Type B pancreatic cell (in vitro differentiated cells): ENCODE measurements at places on chromosomes 7 and 10.

DNA sequence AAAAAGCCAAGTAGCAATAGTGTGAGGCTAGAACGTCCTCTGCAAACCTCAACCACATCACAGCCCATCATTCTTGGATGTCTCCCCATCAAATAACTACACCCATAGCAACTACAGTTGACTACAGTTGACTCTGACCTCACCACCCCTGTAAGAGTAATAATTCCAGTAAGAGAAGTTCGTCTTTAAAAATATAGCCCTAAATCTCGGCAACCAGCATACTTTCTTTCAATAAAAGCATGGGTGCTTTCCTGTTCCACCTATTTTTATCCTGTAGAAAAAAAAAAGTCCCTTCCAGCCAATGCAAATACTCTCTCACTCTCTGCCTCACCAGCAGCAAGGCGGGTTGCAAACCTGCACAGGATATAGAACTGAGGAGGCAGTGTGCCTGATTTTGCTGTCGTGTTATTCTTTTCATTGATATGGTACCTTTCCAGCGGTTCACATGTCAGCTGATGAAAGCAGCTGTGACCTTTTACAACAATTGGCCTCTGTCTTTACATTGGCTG, 187.5 kb upstream of the NFE2L3 start:
- DNase-seq: no peak

DNA sequence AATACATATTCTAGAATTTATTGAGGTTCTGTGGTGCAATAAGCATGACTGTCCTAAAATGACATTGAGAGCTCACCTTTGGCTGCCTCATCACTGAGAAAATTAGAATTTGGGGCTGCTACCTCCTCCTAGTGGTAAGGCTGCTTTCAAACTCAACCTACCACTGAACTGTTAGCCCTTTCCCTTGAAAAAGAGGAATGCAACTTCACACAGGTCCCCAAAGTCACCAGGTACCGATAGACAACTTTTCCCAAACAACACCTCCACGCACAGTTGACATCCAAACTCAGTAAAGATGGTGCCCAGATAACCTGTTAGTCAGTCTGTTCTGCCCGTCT, 75.9 kb upstream of the SCIN start:
- DNase-seq: no peak

GRCh38 chr7:42082144-42082543, 154.9 kb downstream of the GLI3 start:
- no peak for DNase-seq

DNA sequence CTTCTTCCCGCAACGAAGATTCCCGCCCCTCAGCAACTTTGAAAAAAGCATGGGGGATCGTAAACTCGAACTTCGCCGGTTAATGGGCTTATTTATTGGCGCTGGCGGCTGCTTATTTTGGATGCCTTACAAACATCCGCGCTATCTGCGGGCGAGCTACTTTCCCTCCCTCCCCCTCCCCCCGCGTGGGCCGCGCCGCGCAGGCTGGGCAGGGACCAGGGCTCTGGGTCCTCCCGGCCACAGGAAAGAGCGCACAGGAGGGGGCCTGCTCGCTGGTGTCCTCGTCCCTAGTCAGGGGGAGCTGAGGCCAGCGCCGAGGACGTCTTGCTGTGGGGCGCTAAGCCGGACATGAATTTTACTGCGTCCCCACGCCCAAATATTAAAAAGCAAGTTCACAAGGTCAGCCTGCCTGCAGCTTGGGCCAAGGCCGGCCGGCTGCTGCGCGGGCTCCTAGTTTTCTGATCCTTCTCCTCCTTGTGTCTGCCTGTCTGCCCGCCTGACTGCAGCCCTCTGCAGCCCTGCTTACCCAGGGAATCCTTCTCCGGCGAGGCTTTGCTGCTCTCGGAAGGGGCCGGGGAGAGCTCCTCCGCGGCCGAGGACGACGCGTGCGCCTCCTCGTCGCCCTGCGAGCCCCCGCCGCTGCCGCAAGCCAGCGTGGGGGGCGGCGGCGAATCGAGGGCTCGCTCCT, 1.2 kb downstream of the HOXA10 start:
- DNase-seq: no peak

- DNase-seq: no peak
Measured at GRCh38 chr7:101630591-101630990, 1.5 kb upstream of the MYL10 start.

- DNase-seq: no peak
Measured at GRCh38 chr7:94962661-94963060, 55.3 kb downstream of the PPP1R9A start.

DNA sequence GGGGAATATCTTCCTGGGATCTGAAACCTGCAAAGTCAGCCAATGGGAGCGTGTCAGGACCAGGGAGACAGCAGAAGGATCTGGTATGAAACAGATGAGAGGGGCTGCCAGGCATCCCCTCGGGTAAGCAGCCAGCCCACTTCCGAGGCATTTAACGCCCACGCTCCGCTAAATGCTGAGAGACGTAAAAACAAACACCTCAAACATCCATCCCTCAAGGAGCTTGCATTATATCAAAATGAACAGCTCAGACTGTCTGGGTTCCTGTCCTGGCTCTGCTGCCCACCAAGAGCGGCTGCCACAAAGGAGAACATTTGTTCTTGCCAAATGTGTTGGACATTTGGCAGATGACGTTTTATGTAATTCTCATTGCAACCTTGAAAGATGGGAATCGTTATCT, 7.0 kb upstream of the SERPINE1 start:
- no peak for DNase-seq

- DNase-seq: no peak
Measured at GRCh38 chr10:23331567-23332301, 12.9 kb downstream of the C10orf67 start.

DNA sequence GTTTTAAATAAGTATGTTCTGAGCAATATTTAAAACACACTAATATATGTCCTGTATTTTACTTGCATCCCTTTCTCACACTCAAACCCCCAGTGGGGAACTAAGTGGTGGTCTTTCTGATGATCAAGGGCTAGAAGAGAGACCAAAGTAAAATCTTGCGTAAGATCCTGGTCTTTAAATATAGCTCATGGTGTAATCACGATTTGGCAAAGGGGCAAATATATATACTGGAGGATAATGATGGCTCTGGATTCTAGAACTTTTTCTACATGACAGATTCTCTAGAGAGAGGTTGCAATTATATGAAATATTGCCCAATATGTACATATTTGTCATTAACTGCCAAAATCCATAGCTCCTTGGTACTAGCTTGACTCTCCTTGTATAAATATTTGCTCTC, 438.3 kb downstream of the NXPH1 start:
- no peak for DNase-seq

DNA sequence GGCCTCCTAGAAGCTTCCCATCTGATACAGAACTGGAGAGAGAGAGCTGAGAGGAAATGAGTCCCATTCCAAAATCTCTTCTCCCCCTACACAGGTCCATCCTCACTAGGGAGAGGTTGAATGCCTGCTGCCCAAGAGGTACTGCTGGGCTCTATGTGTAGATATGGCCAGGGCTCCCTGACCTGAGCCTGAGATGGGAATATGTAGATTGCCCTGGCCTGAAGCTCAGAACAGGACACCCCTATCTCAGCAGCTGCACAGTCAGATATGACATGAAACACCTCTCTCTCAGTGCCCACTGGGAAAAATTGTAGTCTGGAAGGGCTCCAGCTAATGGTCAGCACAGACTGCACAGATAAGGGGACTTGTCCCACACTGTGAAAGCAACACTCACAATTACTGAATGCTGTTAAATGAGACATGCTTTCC, 3.1 kb upstream of the IFIT1B start:
- no peak for DNase-seq

DNA sequence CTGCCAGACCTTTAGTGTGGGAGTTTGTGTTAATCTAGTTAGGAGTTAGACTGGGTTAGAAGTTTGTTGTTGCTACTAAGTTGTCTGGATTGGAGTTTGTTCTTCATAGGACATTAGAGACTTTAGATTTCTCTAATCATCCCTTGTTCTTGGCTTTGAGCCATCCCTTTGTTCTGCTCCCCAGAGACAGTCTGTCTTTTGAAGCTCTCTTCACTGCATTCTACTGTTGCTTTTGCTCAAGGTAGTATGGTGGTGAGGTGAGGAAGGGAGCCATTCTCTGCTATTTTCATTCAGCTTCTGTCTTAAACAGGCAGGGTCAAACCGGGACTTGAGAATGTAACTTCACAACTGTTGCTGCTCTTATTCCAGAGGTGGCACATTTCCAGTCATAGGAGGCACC, 10.4 kb upstream of the TARP start:
- no peak for DNase-seq

DNA sequence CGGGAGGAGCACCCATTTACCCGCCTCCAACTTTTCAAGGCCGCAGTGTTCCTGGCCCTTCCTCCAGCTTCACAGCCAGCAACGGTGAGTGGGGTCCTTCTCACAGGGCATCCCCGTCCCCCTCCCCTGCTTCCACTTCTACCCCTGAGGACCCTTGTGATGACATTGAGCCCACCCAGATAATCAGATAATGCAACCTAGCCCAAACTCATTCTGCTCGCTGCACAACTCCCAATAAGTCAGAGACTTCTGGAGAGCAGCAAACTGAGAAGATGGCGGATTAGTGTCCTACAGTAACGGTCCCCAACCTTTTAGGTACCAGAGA, 74.5 kb downstream of the OAT start:
- no peak for DNase-seq

GRCh38 chr7:150737265-150738055, at the start of gene GIMAP5:
Gene GIMAP5, plus strand, starts transcription at chr7:150737418. Its CDS starts 3,467 bp downstream, at chr7:150740885.
- no peak for DNase-seq

- DNase-seq: no peak
Measured at GRCh38 chr7:128003787-128004186, 27.4 kb downstream of the LRRC4 start.

DNA sequence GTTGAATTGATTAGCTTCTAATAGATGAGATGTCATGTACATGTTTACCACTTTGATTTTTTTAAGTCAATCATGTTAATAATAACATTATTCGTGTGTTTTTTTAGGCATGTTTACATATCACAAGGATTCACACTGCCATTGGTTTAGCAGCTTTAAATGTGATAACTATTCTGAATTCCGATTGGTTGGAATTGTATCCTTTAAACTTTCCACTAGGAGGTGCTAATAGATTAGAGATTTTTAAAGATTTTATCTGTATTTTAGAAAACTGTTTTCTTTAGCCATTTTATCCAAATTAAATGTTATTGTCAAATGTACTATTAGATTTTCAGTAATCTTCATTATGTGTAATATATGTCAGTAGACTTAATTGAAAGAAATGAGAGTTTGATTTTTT, 83.2 kb downstream of the HECTD2 start:
- no peak for DNase-seq

GRCh38 chr10:74117738-74118137, 32.9 kb downstream of the AP3M1 start:
- DNase-seq: no peak

DNA sequence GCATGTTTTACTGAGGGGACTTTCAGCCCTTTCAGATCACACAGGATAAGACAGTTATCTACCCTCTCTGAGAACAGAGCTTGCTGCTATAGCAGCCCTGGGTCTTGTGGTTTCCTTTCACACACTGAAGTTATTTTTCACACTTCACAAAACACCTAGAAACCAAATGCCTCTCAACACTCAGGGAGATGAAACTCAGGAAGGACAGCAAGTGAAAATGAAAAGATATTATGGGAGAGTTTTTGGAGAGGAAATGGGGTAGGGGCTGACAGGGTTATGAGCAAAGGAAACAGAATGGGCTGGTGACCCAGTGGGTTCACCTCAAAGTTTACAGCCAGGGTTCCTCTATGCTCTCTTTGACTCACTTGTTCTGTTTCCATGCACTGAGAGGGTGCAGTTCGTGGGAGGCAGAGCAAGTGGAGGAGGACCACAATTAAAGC, 17.0 kb upstream of the GIMAP2 start:
- no peak for DNase-seq

GRCh38 chr7:120989257-120990220, 1.0 kb downstream of the CPED1 start:
- no peak for DNase-seq

- no peak for DNase-seq
Measured at GRCh38 chr7:30526163-30526562, 21.5 kb upstream of the GGCT start.

DNA sequence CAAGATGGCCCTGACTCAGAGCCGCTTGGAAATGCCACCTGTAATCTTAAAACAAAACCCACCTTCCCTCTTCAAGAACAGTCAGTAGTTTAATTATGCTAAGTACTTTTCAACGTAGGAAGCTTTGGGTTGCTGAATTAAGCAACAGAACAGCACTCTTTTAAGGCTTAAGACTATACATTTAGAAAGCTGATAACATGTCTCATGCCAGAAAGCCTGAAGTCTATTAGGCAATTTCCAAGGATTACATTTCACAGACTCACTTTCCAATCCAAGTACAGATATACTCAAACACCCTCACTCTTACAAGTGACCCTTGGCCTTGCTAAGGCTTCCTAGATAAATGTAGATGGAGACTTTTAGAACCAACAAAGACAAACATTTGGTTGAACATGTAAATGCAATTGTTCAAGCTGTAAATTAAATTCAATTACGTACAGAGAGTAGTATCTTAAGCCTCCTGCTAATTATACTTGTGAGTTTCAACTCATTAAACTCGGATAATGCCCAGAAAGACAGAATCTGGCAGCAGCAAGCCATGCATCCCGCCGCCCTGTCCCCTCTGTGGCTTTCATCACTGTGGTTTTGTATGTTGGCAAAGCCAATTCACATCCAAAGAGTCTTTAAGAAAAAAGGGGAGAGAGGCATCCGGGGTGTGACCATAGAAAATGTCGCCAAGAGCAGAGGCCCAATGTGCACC, 283.1 kb upstream of the NRP1 start:
- DNase-seq: no peak

DNA sequence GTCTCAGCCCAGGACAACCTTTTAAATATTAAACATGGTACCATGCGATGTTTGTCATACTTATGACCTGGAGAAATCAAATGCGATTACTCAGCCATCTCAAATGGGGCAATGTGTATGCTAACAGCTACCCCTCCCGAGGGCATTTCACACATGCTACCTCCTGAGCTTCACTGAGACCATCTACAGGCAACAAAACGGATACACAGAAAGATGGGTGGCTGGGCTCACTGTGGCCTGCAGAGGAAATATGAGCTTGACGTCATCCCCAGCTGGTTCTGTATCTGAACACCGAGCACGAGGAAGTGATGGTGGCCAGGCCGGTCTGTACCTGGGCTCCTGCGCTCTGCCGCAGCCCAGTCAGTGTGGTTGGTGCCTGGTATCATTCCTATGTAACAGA, 374.3 kb downstream of the RPS24 start:
- DNase-seq: no peak

GRCh38 chr7:4725014-4725849, 43.1 kb downstream of the FOXK1 start:
- DNase-seq: no peak

- no peak for DNase-seq
Measured at GRCh38 chr7:109844362-109844761, 1246.6 kb upstream of the LRRN3 start.

DNA sequence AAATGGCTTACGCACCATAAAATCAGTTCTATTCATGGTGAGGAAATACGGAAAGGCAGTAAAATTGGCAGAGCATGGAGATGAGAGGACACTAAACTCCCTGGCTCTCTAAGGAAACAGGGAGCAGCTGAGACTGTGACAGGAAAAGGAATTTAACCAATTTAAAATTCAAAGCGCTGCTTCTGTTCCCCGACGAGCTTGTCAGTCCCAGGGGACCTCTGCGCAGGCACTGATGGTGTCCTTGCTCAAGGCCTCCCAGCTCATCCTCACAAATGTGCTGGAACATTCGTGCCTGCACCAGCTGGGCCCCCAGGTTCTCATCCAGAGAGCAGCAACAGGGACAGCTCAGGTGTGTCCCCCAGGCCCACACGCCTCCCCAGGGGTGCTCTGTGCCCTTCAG, 101.4 kb downstream of the MAD1L1 start:
- DNase-seq: no peak

GRCh38 chr10:28160866-28161405, 141.9 kb downstream of the MPP7 start:
- DNase-seq: no peak

- no peak for DNase-seq
Measured at GRCh38 chr7:13236026-13236425, 548.6 kb downstream of the ARL4A start.
